ENCODE measurements at places on chromosomes 6 and 20. TPM values are rescaled to one million over a fixed set of nuclear protein-coding genes. Genes with fewer than 3 reads are reported as not detected.

Gene TXNDC5
- total RNA-seq: 301 TPM

DNA sequence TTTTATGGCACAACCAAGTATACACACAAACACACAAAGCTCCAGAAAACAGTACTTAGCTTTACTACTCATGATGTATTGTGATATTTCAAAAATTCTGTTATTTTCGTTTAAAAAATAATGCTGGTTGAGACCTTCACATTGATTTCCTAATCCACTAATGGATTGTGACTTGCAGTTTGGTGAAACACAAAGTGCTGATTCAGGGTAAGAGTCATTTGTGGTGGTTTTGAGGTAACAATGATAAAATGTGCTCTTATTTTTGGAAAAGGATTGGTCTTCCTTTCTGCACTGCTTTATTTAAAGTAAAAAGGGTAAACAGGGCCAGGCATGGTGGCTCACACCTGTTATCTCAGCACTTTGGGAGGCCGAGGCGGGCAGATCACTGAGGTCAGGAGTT lies 1.9 kb downstream of the AAR2 start:
- no peak for DNase-seq

GRCh38 chr6:114989279-114989964 lies 646.6 kb upstream of the HS3ST5 start:
- DNase-seq: no peak

DNA sequence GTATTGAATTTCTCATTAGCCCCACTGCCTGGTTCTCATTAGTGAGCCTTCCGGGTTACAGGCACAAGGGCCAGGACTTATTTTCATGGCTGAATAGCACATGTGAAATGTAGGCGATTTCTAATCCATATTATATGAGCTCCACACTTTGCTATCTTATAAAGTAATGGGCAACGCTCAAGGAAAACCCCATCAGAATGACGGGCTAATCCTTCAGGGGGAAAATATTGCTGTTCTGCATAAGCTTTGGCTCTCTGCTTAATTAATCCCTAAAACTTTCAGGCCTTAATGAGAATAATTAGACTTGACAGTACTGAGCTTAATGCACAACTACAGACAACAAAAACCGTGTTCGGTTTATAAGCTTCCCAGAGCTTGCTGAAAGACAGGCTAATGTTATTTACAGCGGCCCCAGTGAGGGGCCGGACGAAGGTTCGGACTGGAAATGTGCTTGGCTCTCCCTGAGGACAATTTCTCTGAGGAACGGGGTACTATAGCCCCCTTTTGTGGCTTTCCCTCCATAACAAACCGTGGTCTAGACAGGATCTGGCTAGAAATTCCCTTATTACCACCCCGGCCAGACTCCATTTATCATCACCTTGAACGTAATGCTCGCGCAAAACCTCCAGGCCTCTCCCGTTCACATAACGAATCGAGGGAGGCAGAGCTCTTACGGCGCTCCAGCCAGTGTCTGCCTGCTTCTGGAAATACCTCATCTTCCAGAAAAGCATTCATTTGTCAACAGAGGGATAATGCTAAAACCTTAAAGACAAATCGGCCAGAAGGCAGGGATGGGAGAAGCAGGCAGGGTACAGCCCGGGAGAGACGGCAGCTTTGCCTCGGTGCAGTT lies 164.5 kb downstream of the CD83 start:
- DNase-seq: no peak

GRCh38 chr6:11876934-11877433 lies 98.4 kb upstream of the ADTRP start:
- DNase-seq: no peak
